A549 (cell line): ENCODE measurements at places on chromosomes 12 and 14.

- DNase-seq = peak; percentile 25
These were observed 72.9 kb upstream of the SRSF5 start for GRCh38 chr14:69693801-69694729.

- DNase-seq = no peak
These were observed 90.8 kb downstream of the TMEM30B start for GRCh38 chr14:61190341-61190740.

GRCh38 chr14:99822800-99823455 is 29.7 kb downstream of the EML1 start:
- DNase-seq = no peak

DNA sequence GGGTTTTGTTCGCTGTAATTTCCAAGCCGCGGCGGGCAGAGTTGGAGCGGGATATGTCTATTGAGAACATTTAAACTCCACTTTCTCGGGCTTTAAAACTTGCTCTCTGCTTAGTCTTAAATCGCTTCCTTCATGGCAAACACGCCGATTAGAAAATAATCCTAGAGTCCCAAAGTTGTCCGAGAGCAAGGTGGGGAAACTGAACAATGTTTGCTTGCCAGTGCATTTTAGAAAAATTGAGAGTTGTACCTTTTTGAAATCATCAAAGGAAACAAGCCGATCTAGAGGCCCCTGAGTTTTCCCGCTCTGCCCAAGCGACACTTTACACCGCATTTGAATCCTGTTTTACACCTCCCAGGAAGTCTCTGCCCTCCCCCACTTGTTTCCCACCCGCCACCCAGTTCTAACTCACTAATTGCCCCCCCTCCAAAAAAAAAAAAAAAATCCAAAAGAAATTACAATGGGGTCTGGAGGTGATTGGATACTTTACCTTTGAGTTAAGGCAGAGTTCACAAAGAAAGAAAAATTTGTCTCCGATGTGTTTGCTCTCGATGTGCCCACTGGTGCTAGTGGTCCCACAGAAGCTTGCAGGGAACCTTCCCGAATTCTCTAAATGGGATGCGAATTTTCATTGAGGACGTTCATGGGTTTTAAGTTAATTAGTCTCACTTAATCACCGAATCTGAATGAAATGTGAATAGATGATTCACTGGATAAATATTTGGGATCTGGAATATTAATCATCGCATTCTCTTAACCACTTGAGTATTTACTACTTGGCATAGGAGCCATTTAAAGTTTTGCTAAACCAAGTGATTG is 2.3 kb downstream of the HMGA2 start:
- DNase-seq = peak; percentile 11
